ENCODE measurements at places on chromosomes 1 and 21.

GRCh38 chr1:223410036-223410435 is 16.8 kb downstream of the CCDC185 start:
- DNase-seq, result no peak

GRCh38 chr1:68347415-68347814 is 102.3 kb downstream of the RPE65 start:
- DNase-seq, result no peak

DNA sequence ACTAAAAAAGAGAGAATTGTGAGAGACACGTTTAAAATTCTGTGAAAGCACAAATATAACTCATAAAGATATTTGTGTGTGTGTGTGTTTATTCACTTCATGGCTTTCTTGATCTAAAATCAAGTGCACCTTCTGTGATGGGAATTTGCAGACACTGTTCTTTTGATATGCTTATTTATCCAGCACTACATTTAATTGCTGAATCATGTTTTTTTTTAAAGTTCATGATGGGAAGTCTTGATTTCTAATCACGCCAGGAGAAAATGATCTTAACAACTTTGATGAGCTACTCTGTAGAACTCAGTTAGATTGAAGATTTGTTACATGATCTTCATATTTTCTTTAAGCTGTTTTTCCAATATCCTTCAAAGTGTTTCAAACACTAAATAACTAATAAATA is 35.0 kb downstream of the KCNT2 start:
- no peak for DNase-seq

DNA sequence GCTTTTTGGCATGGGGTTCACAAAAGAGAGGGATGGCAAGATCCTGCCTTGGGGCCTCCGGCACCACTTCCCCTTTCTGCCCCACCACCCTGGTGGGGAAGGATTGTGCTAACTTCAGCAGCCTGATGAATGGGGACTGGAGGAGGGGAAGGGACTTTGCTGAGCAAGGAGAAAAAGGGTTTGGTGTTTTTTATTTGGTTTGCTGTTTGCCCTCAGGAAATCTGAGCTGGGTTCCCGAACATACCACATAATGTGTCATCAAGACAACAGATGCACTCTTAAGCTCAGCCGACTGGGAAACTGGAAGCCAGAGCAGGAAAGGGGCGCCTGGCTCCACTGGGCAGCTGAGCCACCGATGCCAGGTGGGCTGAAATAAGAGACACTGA is 19.8 kb downstream of the OLFML2B start:
- no peak for DNase-seq

DNA sequence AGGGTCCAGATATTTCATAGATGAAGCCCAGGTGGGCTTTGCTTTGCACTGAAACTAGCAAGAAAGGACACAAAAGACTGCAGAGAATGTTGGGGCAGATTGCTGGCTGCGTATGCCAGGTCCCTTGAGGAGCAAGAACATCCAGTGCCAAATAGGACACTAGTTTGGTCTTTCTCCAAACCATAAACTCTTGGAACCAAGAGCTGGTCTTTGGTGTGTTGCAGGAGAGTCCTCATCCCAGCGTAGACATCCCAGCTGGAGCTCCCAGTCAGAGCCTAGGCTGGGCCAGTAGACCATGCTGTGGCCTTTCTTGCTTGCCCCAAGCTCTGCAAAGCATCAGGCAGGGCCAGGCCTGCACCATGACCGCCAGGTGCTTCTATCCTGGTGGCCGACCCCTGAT is 87.5 kb downstream of the ATP5PO start:
- DNase-seq, result no peak

DNA sequence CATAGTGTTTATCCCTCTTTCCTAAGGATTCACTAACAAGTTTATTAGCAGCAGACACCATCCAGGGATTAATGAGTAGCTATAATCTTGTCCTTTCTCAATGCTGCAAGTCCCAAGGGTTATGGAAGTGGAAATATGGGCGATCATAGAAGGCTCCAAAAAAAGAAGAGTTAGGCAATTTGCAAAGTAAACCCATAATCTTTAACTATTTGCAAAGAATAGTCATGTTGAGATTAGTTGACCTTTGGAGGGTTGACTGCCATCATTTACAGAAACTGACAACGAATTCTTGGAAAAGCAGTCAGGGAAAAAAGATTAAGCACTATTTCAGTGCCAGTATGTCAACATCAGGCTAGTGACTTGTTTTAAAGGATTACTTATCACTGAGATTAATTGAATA is 169.9 kb downstream of the KCNT2 start:
- no peak for DNase-seq

DNA sequence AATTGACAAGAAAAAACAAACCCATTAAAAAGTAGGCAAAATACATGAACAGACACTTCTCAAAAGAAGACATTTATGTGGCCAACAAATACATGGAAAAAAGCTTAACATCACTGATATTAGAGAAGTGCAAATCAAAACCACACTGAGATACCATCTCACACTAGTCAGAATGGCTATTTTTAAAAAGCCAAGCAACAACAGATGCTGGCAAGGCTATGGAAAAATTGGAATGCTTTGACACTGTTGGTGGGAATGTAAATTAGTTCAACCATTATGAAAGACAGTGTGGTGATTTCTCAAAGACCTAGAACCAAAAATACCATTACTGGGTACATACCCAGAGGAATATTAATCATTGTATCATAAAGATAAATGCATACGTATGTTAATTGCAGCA is 641.1 kb upstream of the B3GALT2 start:
- DNase-seq, result no peak

DNA sequence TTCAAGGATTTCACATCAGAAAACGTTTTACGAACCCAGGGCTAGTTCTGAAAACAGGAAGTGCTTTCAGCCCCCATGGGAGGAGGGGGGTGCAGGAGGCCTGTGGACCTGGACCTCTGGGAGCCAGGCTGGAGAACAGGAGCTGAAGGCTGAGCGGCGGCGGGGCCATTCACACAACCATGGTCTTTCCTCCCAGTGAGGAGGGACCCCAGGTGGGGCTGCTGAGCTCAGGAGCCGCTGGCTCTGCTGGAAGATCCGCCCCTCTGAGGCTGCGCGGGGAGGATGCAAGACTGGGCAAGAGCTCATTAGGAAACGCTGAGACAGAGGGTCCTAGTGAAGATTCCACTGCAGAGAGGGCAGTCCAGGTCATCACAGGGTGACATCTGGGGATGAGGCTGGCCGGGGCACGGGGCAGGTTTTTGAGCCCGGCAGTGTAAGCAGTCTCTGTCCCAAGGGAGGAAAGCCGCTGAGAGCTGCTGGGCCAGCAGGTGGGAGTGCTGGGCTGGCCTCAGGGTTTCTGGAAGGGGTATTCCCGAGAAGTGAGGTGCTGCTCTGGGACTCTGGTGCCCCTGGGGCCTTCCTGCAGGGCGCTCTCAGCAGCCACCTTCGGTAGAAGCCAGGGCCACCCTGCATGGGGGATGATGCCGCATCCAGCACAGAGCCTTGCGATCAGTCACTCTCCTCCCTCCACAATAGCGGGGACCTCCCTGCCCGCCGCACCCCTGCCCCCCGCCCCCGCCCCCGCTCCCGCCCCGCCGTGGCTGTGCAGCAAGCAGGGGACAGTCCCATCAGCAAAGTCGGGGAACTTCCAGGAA is 7.5 kb downstream of the MX2 start:
- DNase-seq, result peak; percentile 68

GRCh38 chr1:169585181-169585580 is 1.1 kb downstream of the F5 start:
- no peak for DNase-seq

GRCh38 chr1:160001440-160001839 is 30.4 kb downstream of the PIGM start:
- DNase-seq, result no peak

DNA sequence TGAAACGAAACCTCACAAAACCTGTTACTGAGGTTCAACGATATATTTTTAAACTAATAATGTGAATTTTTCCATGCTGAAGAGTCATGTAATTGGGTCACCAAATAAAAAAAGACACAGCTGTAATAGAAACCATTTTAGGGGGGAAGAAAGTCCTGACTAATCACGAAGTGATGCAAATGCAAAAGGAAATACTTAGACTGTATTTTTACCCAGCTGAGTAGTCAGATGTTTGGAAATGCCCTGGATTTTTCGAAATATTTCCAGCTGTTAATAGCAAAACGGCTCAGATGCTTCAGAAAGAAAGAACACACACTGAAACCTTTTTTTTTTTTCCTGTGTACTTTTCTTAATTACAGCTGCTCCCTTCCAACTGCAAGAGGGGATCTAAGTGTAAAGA is 210.3 kb downstream of the SETD4 start:
- no peak for DNase-seq

DNA sequence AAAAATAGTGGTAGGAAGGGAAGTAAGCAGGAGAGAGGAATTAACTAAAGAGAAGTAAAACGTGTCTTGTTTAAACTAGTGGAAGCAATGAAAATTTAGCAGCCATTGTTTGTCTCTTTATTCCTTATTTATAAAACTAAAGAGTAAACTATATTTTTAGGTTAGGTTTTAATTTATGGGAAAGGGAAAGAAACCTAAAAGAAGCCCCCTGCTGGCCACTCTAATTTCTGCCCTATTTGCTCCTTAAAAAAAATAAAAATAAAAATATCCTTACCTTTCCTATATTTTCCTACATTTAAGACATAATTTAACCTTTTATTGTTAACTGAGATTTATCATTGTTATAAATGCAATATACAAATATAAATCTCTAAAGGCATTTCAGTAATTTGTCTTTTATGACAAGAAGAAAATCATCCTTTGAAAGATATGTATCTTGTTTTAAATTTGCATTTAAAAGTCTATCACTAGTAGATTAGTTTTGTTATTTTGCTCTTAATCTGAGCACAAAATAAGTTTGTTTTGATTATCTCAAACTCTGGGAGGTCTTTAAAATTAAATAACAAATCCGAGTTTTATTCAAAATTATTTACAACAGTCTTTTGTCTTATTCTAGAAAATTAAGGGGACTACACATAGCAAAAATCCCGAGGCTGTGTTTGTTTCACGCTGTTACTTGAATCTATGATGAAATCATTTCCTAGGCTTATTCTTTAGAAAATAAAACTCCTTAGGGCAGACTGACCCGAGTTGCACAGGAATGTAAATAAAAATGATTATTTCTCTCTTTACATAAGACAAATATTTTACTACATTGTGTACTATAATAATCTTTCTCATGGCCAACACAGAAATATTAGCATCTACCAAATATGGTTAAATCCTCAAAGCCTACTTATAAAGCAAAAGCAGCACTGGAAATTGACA is 201.7 kb downstream of the NRIP1 start:
- no peak for DNase-seq

DNA sequence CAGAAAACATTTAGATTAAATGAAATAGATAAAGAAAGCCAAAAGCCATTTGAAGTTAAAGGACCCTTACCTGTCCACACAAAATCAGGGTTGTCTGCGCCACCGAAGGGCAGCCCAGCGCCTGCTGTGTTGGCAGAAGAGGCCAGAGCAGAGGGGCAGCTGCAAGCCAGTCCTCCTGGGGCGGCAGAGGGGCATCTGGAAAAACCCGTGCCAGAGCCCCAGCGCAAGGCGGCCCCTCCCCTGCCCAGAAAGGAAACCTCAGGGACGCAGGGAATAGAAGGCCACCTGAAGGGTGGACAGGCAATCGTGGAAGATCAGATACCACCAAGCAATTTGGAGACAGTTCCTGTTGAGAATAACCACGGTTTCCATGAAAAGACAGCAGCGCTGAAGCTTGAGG is 10.7 kb downstream of the NDUFV3 start:
- no peak for DNase-seq

DNA sequence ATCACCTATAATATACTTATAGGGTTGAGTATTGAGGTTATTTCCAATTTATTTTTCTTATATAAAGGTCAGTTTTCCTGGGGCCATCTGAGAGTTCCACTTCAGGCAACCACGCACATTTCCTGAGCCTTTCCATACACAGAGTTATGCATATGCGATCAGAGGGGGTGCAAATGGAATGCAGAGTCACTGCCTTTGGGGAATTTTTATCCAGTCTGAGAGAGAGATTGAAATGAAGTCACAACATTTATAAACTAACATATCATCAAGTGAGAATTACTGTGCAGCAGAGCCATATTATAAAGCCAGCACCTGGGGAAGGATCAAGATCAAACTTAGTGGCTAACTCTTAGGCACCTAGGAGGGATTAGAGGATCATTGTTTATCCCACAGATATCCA is 299.9 kb upstream of the PLXNA2 start:
- DNase-seq, result no peak

- no peak for DNase-seq
Measured at GRCh38 chr1:171913385-171913784, 72.1 kb downstream of the DNM3 start.

DNA sequence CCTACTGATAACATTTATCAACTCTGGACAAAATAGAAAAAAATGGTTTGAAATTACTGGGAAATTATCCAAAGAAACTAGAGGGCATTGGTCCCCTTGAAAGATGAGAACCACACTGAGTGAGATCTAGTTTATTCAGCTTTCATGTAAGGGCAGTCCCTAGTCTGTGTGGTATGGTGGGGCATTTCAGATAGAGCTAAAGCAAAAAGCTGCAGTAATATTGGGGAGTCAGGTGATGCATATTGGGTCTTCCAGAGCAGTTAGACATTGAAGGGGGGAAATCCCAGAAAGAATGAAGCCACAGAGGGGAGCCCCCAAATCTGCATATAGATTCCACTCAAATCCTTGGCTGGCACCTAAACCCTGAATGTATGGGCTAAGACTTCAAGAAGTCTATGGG is 347.7 kb upstream of the POU3F1 start:
- DNase-seq, result no peak

DNA sequence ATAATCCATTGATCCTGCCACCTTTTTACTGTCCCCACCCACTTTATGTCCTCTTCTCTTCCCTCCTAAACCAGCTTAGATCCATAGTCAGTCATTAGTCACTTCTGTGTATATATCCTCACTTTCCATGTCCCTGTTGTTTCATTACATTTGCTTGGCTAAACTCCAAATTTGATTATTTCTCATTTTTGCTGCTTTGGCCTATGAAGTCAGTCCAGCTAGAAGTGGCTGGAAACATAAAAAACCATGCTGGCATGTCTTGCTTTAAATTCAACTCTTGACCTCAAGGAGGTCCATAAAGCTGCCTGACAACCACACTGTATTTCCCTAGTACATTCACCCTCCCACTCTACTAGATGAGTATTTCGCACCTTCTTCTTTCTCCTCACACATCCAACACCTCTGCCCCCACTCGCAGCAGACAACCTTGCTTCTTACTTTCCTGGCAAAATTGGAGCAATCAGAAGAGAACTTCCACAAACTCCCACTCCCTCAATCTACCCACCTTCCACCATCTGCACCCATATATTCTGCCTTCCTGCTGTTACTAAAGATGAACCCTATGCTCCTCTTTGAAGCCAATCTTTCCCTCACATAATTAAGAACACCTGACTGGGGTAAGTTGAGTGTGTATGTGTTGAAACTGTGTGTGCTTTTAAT is 72.1 kb downstream of the ZNF648 start:
- DNase-seq, result no peak

DNA sequence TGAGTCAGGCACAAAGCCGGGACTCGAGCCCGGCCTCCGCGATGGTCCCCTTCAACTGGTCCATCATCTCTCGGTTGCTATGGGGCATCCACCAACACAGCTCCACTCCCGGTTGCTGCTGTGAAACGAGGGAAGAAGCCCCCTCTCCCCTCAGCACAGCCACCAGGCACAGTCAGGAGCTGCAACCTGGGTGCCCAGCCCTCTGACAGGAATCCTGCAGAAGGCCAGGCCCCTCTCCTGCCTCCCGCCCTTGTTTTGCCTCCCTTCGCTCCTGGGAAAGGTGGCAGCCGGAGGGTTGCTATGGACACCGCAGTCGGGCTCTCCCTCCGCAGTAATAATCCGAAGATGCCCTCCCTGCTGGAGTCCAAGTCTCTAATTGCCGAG is 8.9 kb upstream of the KCNN3 start:
- DNase-seq, result no peak

- no peak for DNase-seq
Measured at GRCh38 chr1:47883963-47884362, 113.2 kb downstream of the TRABD2B start.

All from NT2/D1 (cell line).